Activated naive CD4-positive, alpha-beta T cell (primary cell): ENCODE measurements at places on chromosomes 2 and 18.

DNA sequence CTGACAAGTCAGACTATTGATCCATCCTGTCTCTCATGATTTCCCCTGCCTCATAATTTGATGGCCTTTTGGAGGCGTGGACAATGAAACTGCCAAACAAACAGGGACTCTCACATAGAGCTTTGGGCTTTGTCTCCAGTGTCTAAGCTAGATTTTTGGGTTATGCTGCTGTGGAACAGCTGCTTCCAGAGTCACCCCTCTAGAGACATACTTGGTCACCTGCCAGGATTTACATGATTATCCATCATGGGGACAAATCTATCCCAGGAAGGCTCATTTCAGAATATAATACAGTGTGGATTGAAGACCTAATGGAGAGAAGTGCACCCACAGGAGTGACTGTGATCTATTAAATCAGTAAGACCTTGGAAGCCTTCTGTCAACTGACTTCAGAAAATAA lies 159.6 kb downstream of the SLC8A1 start:
- DNase-seq = no peak

DNA sequence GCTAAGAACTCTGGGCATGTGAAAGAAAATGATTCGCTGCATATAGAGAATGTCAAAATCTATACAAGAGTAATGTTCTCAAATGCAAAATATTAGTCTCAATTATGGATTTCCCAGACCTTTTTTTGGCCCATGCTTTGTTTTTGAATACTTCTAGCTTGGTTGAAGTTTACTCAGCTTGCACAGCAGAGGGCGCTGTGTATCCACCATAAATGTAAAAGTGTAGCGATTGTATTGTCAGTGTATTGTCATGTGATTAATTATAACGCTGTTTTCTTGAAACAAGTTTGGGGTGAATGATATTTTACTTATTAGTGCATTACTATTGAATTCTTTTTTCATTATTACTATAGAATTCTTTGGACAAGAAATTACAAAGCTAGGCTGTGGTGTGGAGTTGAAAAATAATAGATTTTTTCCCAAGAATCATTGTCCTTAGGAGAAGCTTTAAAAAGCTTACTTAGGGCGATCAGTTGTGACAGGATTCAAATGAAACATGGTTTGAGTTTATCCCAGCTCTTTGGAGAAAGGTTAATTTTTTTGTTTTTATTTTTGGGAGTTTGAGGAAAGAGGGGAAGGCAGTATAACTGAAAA lies 98.3 kb downstream of the PIK3C3 start:
- peak; percentile 14 for DNase-seq

- DNase-seq = no peak
Measured at GRCh38 chr18:70154591-70155194, 50.8 kb downstream of the RTTN start.

GRCh38 chr2:148876595-148877402 lies 1.8 kb downstream of the KIF5C start:
- no peak for DNase-seq

DNA sequence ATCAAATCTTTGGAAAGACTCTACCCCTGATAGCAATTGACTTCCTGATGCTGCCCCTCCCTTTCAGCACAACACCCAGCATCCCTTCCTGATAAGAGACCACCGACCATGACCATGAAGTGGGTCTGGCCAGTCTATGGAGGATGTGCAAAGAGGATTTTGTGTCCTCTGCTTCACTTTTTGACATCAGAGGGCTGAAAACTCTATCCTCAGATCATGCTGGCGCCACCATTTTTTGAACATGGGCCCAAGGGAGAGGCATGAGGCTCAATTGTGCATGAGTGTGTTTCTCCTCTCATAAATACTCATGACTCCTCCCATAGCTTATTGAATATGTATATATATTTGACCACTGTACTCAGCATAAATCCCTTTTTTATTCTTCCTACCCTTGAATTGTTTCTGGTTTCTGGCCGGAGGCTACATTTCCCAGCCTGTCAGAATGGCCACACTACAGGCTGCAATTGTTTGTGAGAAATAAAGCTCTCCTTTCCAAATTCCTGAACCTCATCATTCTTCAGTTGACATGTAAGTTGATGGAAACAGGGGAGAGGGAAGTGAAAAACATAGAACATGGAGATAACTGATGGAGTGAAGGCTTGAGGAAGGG lies 314.1 kb downstream of the MYCN start:
- DNase-seq = no peak

DNA sequence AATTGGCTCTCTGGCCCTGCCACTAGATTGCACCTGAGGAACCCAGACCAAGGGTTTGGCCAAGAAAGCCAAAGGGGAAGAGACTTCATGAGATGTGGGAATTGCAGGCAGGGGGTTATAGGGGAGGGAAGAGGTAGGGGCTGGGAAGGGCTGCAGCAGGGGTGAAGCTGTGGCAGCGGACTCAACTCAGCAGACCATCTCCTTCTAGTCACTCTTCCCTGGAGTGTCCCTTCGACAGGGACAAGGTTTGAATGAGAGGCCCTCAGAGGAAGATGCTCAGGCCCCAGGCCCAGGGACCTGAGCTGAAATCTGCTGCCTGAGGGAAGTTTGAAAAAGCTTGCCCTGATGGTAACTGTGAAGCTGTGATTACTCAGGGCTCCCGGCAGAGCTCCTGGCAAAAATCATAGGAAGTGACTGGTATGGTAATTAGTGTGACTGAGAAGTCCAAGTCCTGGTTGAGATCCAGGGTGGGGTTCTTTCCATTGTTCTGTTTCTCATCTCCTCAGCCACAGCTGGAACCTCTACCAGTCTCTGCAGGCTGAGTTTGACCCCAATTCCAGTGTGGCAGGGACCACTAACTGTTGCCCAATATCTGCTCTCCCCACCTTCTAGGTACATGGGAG lies 300.9 kb downstream of the CYP26B1 start:
- no peak for DNase-seq

GRCh38 chr2:100853909-100854810 lies 34.2 kb downstream of the NPAS2 start:
- no peak for DNase-seq

DNA sequence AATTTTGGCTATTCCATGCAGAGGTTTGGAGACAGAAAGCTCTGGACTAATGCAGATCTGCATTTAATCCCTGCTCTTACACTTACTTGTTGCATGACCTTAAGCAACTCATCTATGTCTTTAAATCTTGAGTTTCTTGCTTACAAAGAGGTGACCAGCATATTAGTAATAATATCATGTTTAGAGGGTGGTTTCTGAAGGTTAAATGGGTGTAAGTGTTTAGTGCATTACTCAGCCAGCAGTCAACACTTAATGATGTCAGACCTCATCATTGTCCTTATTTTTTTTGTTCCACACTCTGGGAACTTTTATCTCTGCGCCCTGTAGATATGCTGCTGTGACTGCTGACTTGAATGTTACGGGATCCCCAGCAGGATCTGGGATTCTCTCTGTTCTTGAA lies 1.7 kb downstream of the IL1RL1 start:
- no peak for DNase-seq

DNA sequence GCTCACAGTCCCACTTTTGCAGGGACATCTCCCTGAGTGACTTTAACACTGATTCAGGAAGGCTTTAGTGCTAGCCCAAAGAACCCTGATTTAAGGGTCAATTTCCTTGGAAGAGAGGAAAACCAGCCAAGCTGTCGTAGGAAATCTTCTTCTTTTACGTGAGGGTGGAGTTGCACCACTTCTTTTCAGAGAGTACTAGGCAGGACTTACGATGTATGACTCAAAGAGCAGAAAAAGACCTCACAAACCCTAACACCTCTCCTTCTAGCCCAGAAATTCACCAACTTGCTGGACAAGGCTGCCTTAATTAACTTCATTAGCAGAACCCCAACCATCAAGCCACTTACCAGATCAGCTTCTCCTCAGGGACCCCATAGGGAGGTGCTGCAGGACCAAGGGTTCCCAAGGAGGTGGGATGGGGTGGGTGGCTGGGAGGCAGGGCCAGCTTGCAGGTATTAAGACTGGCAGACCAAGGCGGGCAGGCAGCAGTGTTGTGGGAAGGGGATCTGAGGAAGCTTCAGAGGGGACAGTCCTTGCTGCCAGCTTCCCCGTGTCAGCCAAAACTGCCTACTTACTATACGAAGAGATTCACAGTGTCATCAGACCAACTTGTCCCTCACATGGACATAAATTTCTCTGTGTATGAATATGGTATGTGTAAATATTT lies 6.7 kb downstream of the SERPINB2 start:
- no peak for DNase-seq

DNA sequence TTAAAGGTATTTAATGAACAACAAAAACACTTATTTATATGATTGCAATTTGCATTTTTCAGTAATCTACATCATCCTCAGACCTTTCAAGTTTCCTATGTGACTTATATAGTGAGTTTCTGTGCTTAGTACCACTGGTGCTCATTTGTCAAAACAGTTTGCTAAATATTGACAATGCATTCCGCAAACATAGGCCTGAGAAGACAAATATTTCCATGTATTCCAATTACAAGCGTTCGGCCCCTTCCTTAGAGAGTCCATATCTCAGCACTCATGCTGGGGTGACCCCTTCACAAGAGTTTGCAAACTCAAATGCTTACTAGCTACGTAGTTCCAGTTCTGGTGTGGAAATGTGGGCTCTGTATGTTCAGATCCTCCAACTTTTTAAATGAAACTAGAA lies 56.1 kb downstream of the SRD5A2 start:
- DNase-seq = no peak

GRCh38 chr2:174633623-174633930 lies 36.0 kb upstream of the WIPF1 start:
- no peak for DNase-seq

DNA sequence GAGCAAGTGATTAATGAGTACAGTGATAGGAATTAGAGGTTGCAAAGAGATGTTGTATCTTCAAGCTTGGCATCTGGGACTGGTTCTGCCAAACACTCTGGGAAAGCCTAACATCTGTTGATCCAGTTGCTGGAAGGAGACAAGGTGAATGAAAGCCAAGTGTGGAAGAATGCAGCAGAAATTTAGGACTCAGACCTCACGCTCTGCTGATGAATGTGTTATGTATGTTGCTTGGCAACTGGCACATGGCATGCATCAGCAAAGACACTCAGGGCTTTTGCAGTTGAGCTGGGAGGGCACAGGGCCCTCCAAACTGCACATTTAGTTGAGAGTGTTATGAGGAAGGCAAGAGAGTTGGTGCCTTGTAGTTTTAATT lies 105.5 kb downstream of the COLEC12 start:
- DNase-seq = no peak

GRCh38 chr2:239508261-239508660 lies 107.4 kb upstream of the HDAC4 start:
- no peak for DNase-seq

DNA sequence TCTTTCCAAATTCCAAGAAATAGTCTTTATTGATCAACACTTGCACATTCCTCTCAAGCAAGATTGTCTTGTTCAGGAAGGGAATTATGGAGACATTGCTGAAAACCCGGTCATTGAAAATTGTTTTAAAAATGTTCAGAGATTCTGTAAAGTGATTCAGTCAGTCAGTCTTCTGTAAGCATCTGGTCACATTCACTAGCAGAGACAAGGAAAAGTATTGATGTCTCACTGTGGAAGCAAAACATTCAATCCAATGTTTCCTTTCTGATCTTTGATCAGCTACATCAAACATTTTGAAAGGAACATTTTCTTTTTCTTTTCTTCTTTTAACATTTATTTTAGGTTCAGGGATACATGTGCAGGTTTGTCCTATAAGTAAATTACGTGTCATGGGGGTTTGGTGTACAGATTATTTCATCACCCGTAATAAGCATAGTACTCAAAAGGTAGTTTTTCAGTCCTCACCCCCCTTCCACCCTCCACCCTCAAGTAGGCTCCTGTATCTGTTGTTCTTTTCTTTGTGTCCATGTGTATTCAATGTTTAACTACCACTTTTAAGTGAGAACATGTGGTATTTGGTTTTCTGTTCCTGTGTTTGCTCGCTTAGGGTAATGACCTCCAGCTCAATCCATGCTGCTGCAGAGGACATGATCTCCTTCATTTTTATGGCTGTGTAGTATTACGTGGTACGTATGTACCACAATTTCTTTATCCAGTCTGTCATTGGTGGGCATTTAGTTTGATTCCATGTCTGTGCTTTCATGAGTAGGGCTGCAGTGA lies 61.2 kb downstream of the CTNNA2 start:
- DNase-seq = no peak

- no peak for DNase-seq
Measured at GRCh38 chr2:59986511-59986910, 566.9 kb downstream of the BCL11A start.

- DNase-seq = no peak
Measured at GRCh38 chr2:210337159-210337558, 22.2 kb upstream of the MYL1 start.

DNA sequence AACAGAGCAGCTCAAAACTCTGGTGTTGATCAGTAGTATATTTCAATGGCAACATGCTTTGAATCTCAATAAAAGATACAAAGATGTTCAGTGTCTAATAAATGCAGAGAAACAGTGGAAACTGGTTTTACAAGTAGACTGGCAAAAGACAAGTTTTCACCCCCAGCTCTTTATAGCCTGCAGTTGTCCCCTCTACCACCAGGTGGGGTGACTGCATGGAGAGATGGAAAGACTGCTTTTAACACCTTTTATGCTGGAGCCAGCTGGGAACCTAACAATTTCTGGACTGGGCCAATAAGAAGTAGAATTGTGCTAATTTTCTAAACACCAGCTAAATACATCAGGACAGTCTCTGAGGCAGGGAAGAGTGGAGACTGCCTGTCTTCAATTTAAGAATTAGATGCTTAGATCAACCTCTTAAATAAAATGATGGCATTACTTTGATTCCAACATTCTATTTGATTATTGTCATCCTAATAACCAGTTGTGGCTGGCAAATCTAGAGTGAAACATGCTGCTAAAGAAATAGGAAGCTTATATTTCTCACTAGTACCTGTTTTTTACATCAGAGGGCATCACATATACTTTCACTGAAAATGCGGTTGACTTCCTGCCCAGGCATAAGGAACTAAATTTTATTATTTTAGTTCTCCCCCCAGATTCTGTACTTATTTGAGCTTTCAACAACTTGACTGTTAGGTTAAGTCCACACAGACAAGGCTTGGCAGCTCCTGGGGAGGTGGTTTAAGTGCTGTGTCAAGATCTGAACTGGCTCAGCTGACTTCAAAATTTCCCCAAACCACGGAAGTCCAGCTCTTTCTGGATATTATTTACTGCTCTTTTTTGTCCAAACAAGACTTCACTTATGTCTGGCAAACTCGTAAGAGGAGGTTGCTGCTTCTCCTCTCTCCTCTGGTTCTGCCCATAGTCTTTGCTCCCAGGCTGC lies 140.5 kb downstream of the TPGS2 start:
- peak; percentile 2 for DNase-seq

DNA sequence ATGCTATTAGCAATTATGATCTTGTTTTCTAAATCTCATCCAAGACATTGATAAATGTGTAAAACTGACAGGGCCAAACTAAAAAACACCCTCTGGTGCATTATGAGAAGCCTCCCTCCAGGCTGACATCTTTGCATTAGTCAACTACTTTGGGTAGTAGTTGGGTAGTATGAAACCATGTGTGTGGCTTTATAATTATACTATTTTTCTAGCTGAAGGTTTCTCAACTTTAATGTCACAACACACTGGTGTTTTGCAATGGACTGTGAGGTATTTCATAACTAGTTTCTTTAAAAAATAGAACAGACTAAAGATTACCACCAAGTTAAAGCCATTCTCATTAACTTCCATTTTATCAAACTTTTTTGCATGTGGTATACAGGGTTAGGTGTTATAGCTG lies 73.1 kb upstream of the RBMS1 start:
- DNase-seq = no peak
